ENCODE measurements at places on chromosomes 2 and 18. TPM values are rescaled to one million over a fixed set of nuclear protein-coding genes. Genes with fewer than 3 reads are reported as not detected.

The CFC1 gene
- total RNA-seq: not detected

The CCDC68 gene
- total RNA-seq: not detected

The UGT1A6 gene
- total RNA-seq: not detected

DNA sequence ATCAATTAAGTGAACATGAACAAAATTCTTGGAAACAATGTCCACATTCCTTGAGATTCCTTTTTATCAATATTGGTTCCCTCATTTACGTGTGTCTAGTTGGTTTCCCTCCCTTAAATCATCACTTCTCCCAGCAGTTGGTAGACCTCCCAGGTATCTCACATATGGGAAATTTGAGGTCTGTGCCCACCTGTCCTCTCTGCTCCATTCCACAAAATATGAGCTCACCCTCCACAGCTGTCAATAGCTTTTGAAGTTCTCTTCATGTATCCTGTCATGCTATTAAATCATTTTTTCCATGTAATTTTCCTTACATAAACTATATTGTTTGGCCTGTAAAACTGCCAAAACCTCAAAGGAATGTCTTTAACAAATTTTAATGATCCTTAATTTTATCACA is 992.2 kb upstream of the ACVR2A start:
- DNase-seq: no peak
- H3K27me3 ChIP-seq: no peaks in the 10 kb centered on the region
- H3K4me1 ChIP-seq: no peaks in the 10 kb centered on the region
- no peak overlapping the region for H3K27ac ChIP-seq

DNA sequence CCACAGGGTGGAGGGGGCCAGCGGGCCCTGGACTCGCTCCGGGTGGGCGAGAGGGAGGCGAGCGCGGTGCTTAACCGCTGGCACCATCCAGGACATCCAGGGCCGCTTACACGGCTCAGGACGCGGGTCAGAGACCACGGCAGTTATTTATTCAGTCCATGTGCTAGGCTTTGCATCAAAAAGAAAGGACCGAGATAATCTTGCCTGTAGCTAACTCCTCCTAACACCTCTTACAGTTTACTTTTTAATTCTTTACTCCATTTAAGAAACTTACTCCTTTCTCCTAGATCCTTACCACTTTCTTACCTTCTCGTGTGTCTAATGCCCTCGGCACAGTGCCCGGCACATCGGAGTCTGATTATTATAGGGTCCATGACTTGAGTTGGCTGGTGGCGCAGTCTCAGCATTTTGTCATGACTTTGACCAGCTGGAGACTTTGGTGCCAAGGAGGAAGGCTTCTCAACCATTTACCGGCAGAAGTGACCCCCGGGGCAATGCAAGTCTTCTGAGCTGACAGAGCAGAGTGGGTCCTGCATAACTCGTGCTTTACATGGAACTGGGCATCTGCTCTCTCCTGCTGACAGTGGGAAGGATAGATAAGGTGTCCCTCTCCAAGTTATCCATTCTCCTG is 503 bp downstream of the ANXA4 start:
- no peak for DNase-seq
- no peaks in the 10 kb centered on the region for H3K36me3 ChIP-seq
- peak overlapping the region; percentile 19 for H3K27ac ChIP-seq
- no peaks in the 10 kb centered on the region for H3K27me3 ChIP-seq
- peaks cover 22% of the 10 kb centered on the region for H3K4me1 ChIP-seq

DNA sequence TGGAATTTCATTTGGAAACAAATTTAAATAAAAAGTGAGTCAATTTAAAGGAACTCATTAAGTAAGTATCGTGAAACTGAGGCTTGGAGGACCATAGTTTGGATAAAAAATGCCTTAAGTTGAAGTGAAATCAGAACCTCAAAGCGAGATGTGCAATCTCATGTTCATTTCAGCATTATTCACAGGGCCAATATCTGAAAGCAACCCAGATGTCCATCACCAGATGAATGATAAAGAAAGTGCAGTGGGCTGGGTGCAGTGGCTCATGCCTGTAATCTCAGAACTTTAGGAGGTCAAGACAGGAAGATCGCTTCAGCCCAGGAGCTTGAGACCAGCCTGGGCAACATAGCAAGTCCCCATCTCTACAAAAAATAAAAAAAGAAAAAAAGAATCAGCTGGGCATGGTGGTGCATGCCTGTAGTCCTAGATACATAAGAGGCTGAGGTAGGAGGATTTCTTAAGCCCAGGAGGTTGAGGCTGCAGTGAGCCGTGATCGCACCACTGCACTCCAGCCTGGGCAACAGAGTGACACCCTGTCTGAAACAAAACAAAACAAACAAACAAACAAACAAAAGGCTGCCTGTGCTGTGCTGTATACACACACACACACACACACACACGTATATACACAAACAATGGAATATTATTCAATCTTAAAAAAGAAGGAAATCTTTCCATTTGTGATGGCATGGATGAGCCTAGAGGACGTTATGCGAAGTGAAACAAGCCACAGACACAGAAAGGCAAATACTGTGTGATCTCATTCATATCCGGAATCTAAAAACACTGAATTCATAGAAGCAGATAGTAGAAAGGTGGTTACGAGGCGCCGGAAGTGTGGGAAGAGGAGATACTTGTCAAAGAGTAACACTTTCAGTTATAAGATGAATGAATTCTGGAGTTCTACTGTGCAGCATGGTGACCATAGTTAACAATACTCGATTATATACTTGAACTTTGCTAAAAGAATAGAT is 14.5 kb downstream of the SH3RF3 start:
- DNase-seq: no peak
- H3K4me3 ChIP-seq: no peak overlapping the region
- H3K4me1 ChIP-seq: peaks cover 6% of the 10 kb centered on the region
- H3K36me3 ChIP-seq: no peaks in the 10 kb centered on the region
- no peaks in the 10 kb centered on the region for H3K27me3 ChIP-seq

- no peak overlapping the region for H3K27ac ChIP-seq
- no peaks in the 10 kb centered on the region for H3K36me3 ChIP-seq
- no peaks in the 10 kb centered on the region for H3K4me1 ChIP-seq
- H3K4me3 ChIP-seq: no peak overlapping the region
- no peaks in the 10 kb centered on the region for H3K27me3 ChIP-seq
Observed at GRCh38 chr2:114083717-114084387, 194.0 kb downstream of the ACTR3 start.

DNA sequence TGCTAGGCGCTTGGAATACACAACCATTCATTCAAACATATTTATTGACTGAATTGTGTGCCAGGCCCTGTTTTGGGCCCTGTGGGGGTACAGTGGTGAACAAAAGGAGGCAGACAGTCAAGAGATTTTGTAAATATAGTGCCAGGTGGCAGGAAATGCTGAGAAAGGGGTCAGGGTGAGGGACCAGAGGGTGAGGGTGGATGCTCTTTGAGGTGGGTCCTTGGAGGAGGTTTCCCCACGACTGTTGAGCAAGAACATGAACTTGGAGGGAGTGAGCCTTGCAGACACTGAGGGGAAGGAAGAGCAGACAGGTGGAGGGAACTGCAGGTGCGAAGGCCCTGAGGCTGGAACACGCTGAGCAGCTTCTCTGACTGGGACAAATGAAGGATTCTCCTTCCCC is 40.7 kb downstream of the ODC1 start:
- DNase-seq: no peak
- peaks cover 2% of the 10 kb centered on the region for H3K36me3 ChIP-seq
- H3K4me3 ChIP-seq: no peak overlapping the region
- H3K27ac ChIP-seq: peak overlapping the region; percentile 58
- peaks cover 47% of the 10 kb centered on the region for H3K4me1 ChIP-seq
- no peaks in the 10 kb centered on the region for H3K27me3 ChIP-seq

The HRH4 gene
- total RNA-seq: 13.9 TPM

DNA sequence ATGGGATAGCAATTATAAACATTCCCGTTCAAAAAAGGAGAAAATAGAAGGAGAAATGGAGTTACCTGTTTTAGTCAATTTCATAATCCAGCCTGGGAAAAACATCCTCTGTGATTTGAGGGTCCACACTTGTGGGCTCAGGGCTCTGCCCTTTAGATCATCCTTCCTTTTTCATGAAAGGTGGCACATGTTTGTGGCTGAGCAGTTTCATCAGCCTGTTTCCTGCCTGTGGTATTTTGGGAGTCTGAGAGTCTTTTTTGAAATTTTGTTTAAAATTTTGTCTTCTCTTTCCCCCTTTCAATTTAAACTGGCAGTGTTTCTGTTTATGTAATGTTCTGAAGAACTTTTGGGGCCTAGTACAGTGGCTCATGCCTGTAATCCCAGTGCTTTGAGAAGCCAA is 84.0 kb downstream of the KIAA1328 start:
- H3K36me3 ChIP-seq: no peaks in the 10 kb centered on the region
- no peak overlapping the region for H3K27ac ChIP-seq
- H3K4me1 ChIP-seq: peaks cover 5% of the 10 kb centered on the region
- no peaks in the 10 kb centered on the region for H3K27me3 ChIP-seq
- DNase-seq: no peak
- H3K4me3 ChIP-seq: no peak overlapping the region

- H3K27me3 ChIP-seq: no peaks in the 10 kb centered on the region
- no peak overlapping the region for H3K4me3 ChIP-seq
- H3K27ac ChIP-seq: no peak overlapping the region
- no peak for DNase-seq
Observed at GRCh38 chr2:84243788-84244733, 215.0 kb downstream of the SUCLG1 start.

- no peak for DNase-seq
- H3K4me1 ChIP-seq: no peaks in the 10 kb centered on the region
- H3K27ac ChIP-seq: no peak overlapping the region
Observed at GRCh38 chr2:184890311-184890710, 292.0 kb downstream of the ZNF804A start.

The LOXL3 gene
- total RNA-seq: 0.43 TPM

- H3K27ac ChIP-seq: peak overlapping the region; percentile 45
- no peak overlapping the region for H3K4me3 ChIP-seq
- H3K36me3 ChIP-seq: no peaks in the 10 kb centered on the region
- DNase-seq: no peak
- no peaks in the 10 kb centered on the region for H3K27me3 ChIP-seq
Observed at GRCh38 chr2:134218930-134219658, 34.8 kb upstream of the MGAT5 start.

DNA sequence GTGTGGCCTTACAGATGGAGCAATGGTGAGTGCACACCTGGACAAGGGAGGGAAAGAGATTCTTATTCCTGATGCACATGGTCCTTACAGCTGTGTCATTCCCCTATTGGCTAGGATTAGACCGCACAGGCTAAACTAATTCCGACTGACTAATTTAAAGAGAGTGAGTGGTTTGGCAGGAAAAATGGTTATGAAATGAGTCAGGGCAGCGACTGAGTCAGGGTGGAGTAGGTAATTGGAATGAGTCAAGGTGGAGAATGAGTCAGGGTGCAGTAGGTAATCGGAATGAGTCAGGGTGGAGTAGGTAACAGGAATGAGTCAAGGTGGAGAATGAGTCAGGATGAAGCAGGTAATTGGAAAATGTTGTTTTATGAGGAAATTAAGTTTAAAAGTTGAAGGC is 1353.7 kb upstream of the LRRTM1 start:
- H3K27ac ChIP-seq: no peak overlapping the region
- H3K27me3 ChIP-seq: no peaks in the 10 kb centered on the region
- no peaks in the 10 kb centered on the region for H3K4me1 ChIP-seq
- no peak for DNase-seq
- H3K36me3 ChIP-seq: no peaks in the 10 kb centered on the region

GRCh38 chr2:127386246-127386645 is 1.5 kb downstream of the MAP3K2 start:
- no peaks in the 10 kb centered on the region for H3K36me3 ChIP-seq
- H3K4me1 ChIP-seq: peaks cover 29% of the 10 kb centered on the region
- no peaks in the 10 kb centered on the region for H3K27me3 ChIP-seq
- H3K27ac ChIP-seq: peak overlapping the region; percentile 100
